ENCODE measurements at places on chromosomes 13 and 19.

GRCh38 chr19:8938576-8938975, 71.6 kb downstream of the MUC16 start:
- DNase-seq: no peak

DNA sequence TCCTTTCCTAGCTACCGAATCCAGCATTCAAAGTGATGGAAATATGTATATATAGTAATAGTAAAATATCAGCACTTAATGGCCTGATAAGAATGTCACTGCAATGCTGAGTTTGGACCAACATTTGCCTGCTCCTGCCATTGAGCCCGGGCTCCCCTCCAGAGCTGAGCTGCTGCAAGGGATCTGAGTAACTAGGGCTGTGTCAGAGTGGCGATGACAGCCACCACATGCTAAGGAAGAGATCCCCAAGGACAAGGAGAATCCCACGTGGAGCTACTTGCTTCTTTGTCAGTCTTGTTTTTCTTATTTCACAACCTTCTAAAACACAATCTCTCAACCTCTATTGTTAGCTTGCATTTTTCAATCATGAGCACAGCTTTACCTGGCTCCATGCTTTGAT, 19.5 kb upstream of the ALOX5AP start:
- no peak for DNase-seq

DNA sequence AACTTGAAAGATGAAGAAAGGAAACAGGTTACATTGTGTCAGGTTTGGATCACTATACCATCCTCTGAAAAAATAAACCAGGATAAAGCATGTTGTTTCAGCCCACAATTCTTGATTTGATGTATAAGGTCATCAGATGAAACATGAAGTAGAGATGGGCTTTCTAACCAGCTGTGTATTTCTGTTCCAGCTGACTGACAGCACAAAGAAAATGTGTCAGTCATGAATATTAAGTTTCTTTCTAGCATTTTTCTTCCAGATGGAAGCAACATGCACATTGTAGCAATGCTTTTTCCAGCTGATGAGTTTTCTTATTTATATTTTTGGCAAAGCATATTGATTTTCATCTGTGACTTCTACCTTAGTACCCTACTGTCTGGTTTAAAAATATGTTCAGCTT, 199.6 kb downstream of the OXGR1 start:
- DNase-seq: no peak

DNA sequence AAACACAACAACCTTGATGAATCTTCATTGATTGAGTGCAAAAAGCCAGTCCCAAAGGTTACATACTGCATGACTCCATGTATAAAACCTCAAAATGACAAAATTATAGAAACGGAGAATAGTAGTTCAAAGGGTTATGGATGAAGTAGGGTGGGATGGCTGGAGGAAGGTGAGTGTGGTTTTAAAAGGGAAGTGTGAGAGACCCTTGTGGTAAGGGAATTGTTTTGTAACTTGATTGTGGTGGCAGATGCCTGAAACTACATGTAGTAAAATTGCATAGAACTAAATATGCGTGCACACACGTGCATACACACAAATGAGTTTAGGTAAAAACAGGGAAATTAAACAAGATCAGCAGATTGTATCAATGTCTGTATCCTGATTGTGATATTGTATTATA, 340.7 kb downstream of the MTUS2 start:
- no peak for DNase-seq

DNA sequence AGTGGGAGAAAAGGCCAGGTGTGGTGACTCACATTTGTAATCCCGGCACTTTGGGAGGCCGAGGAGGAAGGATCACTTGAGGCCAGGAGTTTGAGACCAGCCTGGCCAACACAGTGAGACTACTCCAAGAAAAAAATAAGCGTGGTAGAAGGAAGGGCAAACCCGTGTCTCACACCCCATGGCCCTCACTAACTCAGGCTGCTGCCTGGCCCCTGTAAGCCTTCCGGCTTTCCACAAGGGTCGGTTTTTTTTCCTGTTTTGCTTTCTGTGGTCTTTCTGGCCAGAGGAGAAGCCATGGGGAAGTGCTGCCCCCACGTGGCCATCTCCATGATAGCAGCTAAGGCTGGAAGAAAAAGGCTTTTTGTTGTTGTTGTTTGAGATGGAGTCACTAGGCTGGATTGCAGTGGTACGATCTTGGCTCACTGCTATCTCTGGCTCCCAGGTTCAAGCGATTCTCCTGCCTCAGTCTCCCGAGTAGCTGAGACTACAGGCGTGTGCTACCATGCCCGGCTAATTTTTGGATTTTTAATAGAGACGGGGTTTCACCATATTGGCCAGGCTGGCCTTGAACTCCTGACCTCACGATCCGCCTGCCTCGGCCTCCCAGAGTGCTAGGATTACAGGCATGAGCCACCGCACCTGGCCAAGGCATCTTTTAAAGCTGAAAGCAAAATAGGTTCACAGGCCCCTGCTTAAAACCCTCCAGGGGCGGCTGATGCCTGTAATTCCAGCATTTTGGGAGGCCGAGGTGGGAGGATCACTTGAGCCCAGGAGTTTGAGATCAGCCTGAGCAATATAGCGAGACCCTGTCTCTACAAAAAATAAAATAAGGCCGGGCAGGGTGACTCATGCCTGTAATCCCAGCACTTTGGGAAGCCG, 7.5 kb upstream of the ARHGEF18 start:
- peak; percentile 85 for DNase-seq

- DNase-seq: no peak
These were observed 169.8 kb downstream of the TSHZ3 start for GRCh38 chr19:31179471-31179852.

- DNase-seq: peak; percentile 91
These were observed at the start of gene ZNF441 for GRCh38 chr19:11766597-11767591. ZNF441 (plus strand) TSS chr19:11767000; CDS start chr19:11767194, 194 bp downstream.

- no peak for DNase-seq
These were observed 24.5 kb upstream of the GPC6 start for GRCh38 chr13:93201992-93202558.

- DNase-seq: no peak
These were observed 103.5 kb downstream of the DPF1 start for GRCh38 chr19:38120471-38121025.

All from C1 segment of cervical spinal cord (tissue), 14 donors.